ENCODE measurements at places on chromosomes 2 and 18. TPM values are rescaled to one million over a fixed set of nuclear protein-coding genes. Genes with fewer than 3 reads are reported as not detected.

ACADL gene
- not detected for total RNA-seq

EVX2 gene
- total RNA-seq = not detected

LRRTM4 gene
- not detected for total RNA-seq

EPB41L3 gene
- total RNA-seq = 24.0 TPM

MC2R gene
- not detected for total RNA-seq

C1D gene
- total RNA-seq = 33.3 TPM

SH3RF3 gene
- 2.9 TPM for total RNA-seq

RAX gene
- not detected for total RNA-seq

RBMS1 gene
- 84.0 TPM for total RNA-seq

FNDC4 gene
- total RNA-seq = 24.5 TPM

GALR1 gene
- not detected for total RNA-seq

XIRP2 gene
- total RNA-seq = under 0.01 TPM

LYPD1 gene
- total RNA-seq = 32.1 TPM

IL36G gene
- not detected for total RNA-seq

TMEM87B gene
- total RNA-seq = 53.0 TPM

BBS5 gene
- 5.4 TPM for total RNA-seq

LINC00305 gene
- total RNA-seq = not detected

LDLRAD4 gene
- total RNA-seq = under 0.01 TPM

SNED1 gene
- total RNA-seq = 4.6 TPM

POTEC gene
- under 0.01 TPM for total RNA-seq

HMSD gene
- under 0.01 TPM for total RNA-seq

KCNJ3 gene
- total RNA-seq = not detected

ACP1 gene
- 85.7 TPM for total RNA-seq

BZW1 gene
- 1,039 TPM for total RNA-seq

FEV gene
- total RNA-seq = not detected

LYG1 gene
- 0.85 TPM for total RNA-seq

NT5C1B gene
- not detected for total RNA-seq

SLC38A11 gene
- total RNA-seq = 0.28 TPM

GATA6 gene
- 35.0 TPM for total RNA-seq

GPR55 gene
- not detected for total RNA-seq

RTTN gene
- total RNA-seq = 12.4 TPM

RNU2-63P gene
- total RNA-seq = not detected
